HFFc6 (cell line): ENCODE measurements at places on chromosomes 11 and 22.

DNA sequence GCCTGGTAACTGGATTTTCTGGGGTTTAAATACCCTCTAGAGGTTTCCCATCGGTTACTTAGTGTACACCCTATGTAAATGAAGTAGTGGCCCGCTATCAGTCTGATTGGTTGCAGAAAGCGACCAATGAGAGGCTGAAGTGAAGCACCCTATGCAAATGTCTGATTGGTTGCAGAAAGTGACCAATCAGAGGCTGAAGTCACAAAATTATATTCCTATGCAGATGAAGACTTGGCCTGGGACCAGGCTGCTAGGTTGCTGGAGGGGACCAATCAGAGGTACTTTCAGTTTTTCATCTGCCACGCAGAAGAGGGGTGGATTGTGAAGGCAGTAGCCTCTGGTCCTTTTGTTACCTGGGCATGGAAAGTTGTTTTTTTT is 134.8 kb downstream of the TBC1D22A start:
- no peak for DNase-seq

DNA sequence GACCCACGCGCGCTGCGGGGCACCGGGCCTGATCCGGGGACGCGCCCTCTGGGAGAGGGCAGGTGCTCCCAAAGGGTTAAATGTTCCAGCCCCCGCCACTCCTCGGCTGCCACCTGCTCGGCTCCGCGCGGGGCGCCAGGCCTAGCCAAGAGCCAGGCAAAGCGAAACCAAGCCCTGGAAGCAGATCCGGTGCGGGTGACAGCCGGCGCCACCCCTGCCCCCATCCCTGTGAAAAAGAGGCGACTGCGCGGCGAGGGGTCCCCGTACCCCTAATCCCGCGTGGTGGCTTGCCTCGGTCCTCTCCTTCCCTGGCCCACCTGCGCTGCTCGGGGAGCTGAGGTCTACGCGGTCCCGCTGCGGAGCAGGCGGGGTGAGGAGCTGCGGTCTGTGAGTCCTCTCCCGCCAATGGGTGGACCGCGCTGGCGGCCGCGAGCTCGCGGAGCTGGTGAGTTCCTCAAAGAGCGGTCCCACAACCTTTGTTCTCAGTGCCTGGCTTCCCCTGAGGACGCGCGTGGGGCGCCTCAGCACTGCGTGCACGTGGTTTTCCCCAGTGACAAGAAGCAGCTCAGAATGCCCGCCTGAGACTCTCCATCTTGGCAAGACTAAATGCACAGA is at the start of gene ME3:
ME3 (minus strand) TSS at position 610 of the 615 bp plus-strand sequence.
- peak; percentile 20 for DNase-seq

DNA sequence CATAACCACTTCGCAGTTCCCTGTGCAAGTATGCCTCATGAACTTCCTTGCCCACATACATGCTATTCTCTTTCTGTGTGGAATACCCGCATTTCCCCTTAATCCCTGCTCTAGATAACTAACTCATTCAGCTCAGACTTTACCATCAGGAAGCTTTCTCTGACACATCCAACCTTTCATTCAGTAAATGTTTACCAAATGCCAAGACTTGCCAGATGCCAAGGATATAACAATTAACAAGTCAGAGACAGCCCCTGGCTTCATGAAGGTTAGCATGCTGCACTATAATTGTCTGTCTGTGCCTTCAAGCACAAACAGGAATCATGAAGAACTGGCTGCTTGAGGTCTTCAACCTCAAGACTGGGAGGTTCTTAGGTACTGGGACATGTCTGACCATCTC is 71.2 kb upstream of the GDPD4 start:
- no peak for DNase-seq

- DNase-seq = no peak
Observed at GRCh38 chr22:40414838-40415505, 44.6 kb downstream of the SGSM3 start.

DNA sequence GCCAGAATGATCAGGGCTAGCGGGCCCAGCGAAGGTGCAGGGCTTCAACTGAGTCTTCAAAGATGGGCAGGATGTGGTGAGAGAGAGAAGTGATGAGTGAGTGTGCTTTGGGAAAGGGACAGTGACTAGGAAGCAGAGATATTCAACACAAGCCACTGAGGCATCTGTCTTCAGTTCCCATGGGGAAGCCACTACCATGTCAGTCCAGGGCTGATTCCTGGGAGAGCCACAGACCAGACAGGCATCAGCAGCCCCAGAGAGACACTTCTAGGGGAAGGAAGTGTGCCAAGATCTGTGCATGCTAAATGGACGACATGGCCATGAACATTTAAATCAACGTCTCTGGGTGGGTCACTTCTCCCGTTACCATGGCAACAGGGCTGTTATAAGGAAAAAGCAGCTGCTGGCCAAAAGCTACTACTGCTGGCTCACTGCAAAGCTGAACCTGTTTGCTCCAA is 28.5 kb downstream of the P4HA3 start:
- no peak for DNase-seq

GRCh38 chr22:46696229-46696518 is 41.9 kb downstream of the CERK start:
- DNase-seq = no peak

DNA sequence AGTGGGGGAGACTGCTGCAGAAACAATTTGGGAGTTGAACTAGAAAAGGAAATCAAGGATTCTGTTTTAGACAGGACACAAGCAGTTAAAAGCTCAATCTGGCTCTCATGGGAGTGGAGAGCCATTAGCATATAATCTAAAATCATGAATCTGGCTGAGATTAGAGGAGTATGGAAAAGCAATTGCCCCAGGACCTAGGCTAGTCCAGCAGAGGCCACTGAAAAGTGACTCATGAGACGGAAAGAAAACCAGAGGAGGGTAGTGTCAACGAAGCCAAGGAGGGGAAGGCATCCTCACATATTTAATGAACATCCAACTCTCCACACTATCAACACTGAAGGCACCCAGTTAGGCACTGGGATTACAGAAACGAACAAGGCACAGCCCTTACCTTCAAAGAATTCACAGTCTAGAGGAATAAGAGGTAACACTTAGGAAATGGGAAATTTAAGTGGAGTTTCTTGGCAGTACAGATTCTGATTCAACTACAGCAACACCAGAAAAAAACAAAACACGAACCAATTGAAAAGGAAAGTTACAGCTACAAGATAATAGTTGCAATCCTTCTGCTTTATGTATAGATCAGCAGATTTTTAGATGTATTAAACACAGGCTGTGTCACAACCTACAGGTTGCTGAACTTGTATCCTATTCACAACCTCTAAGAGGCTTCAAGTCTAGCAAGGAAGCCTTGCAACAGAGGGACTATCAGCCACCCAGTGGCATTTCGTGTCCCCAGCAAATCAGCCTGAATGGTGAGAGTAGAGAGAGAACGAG is 43.7 kb upstream of the CHST1 start:
- DNase-seq = no peak

GRCh38 chr22:20566420-20567260 is 59.2 kb downstream of the MED15 start:
- DNase-seq = peak; percentile 91

- no peak for DNase-seq
Observed at GRCh38 chr11:117146521-117146920, 2.4 kb downstream of the PAFAH1B2 start.

- peak; percentile 80 for DNase-seq
Observed at GRCh38 chr11:58394195-58394594, 12.5 kb downstream of the OR5B3 start.

DNA sequence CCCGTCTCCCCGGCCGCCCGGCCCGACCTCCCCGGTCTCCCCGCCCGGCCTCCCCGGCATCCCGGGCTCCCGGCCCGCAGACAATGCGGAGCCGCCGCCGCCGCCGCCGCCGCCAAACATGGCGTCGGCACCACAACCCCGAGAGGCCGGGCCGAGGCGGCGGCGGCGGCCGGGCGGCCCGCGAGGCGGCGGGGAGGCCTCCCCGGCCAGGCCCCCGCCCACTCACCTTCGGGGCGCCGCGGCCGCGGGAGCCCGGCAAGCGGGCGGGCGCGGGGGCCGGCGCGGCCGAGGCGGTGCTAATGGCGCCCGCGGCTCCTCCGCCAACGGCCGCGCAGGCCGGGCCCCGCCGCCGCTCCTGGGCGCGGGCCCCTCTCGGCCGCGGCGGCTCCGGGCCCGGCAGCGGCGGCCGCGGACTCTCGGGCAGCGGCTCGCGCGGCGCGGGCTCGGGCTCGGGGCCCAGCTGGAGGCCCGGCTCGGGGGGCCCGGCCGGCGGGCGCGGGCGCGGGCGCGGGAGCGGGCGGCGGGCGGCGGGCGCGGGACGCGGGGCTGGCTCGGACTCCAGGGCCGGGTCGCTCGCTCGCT is 311 bp downstream of the BRD1 start:
- no peak for DNase-seq

DNA sequence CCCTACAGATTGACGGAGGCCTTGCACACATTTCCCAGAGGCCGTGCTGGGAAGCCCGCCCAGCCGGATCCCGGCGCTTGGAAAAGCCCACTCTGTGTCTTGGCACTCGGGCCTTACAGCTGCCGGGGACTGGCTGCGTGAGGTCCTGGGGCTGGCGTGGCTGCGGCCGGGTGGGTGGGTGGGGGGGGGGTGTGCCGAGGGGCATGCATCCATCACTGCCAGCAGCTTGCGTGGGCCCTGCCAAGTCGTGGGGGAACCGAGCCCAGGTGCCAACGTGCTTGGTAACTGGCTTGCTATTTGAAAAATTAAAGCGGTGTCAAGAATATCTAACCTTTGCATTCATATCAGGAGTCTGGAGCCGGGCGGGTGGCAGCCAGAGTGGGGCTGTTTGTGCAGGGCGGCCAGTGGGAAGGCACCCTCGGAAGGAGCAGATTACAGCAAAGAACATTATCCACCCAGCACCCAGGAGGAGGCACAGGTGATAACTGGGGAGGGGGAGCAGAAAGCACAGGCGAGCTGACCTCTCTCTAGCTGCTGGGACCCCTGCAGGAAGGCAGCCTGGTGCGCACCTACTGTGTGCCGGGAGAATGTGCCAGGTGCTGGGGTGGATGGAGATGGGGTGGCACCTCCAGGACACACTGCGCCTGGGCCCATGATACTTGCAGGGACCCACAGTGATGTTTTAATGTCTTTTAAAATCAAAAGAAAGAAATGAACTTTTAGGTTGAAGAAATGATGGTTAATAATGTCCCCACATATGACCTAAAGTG is 28.5 kb upstream of the SMIM38 start:
- DNase-seq = no peak

DNA sequence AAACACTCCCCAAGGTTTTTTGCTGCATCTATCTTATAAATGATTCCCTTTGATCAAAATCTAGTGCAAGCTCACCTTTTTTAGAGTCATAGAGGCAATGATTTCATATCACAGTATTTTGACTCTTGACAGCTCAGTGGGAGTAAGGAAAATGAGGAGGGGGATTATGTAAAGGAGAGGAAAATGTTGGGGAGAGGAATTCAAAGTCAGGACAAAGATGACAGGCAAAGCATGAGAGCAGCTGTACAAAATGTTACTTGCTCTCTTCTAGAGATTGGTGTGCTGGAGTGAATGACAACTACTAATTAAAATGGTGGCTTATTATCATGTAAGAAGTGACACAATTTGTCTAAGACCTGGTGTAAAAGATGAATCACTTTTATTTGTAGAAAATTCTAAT is 644.6 kb upstream of the CHORDC1 start:
- DNase-seq = no peak

- no peak for DNase-seq
Observed at GRCh38 chr11:122843281-122844141, 5.2 kb downstream of the CRTAM start.
